ENCODE measurements at places on chromosomes 5 and 9.

DNA sequence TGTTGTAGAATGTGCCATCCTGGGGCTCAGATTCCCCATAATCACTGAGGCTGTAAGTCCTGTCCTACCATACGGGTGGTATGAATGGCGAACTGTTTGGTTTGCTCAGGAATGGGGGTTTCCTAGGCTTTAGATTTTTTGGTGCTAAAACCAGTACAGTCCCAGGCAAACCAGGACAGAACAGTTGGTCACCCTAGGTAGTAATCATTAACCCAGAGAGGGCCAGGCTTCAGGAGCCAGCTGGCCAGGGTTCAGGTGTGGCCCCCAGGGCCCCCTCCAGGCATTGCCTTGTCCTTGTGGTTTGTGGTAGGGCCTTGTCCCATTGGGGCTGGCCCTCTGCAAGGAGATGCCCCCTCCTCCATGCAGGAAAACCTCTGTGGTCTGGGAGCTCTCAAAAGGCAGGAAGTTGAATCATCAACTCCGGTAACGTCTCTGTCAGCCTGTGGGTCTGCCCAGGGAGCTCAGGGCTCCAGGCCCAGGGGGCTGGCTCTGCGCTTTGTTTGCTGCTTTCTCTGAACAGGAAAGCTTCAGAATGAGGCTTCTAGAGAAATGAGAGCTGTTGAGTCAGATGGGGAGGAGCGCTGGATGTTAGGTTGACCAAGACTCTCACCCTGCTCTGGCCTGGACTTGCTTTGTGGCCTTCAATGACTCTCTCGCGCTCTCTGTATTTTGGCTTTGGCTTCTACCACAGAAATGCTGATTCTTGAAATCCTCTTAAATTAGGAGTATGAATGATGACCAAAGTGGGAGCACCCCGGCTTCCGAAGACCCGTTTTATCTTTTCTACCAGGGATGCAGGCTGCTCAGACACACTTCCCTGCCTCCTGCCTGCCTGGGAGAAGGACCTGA, 22.2 kb upstream of the JADE2 start:
- peak; percentile 98 for DNase-seq

DNA sequence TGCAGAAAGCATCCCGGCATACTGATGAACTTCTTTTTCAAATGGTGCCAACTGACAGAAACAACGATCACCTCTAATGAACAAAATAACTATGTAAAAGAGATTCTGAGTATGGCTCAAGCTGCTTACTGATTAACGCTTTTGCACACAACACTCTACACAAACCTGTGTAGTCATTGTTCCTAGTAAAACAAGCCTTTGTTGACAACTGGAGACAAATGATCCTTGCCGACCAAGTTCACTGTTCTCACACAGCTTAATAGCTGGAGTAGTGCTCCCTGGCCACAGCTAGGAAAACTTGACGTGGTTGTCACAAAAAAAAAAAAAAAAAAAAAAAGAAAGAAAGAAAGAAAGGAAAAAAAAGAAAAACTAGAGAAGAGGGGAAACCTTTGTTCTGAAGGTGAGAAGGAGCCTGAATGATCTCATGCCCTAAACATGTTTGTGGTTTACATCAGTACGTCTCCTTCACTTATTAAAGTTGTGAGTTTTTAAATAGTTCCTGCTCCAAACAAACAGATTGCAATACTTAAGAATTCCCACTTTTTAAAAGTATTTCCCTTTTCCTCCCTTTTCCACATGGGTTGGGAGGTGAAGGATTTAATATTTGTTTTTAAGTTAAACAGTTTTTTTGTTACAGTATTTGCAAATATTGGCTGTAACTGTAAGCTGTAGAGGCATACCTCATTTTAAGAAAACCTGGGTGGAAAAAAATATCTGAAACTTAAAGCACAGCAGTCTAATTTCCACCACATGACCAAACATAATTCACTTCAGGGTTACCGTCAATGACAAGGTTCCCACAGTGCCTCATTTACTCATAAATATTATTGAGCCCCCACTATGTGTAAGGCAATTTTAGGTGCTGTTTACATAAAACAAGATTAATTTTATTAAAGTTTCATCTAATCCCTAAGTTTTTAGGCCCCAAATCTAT, 63.7 kb downstream of the GLIS3 start:
- DNase-seq = peak; percentile 53

DNA sequence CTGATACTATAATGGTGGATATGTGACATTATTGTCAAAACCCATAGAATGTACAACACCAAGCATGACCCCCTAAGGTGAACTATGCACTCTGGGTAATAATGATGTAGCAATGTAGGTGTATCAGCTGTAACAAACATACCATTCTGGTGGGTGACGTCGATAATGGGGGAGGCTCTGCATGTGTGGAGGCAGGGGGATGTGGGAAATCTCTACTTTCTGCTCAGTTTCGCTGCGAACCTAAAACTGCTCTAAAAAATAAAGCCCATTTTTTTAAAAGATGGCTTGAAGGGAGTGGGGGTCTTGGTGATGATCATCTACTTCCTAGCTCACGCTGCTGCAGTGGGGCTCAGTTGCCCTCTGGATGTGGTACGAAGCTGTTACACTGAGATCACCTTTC, 51.1 kb downstream of the RASGEF1C start:
- DNase-seq = no peak

GRCh38 chr5:60993425-60993824, 48.4 kb downstream of the NDUFAF2 start:
- DNase-seq = no peak

All from fibroblast of skin of back (primary cell).